ENCODE measurements at places on chromosomes 12 and 14.

DNA sequence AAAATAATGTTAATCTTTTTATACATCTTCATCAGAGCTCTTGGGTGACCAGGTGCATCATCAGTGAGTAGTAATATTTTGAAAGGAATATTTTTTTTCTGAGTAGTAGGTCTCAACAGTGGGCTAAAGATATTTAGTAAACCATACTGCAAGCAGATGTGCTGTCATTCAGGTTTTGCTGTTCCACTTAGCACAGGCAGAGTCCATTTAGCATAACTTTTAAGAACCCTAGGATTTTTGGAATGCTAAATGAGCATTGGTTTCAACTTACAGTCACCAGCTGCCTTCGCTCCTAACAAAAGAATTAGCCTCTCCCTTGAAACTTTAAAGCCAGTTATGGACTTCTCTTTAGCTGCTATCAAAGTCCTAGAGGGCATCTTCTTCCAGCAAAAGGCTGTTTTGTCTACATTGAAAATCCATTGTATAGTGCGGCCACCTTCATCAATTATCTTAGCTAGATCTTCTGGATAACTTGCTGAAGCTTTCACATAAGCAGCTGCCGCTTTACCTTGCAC lies 24.6 kb downstream of the RIMKLB start:
- DNase-seq, result no peak

GRCh38 chr14:63727736-63728728 lies at the start of gene SGPP1:
TSS of gene SGPP1 (minus strand) at chr14:63728065. CDS start at chr14:63727944, 121 bp downstream.
- peak; percentile 86 for DNase-seq

GRCh38 chr12:114666746-114667668 lies 17.0 kb downstream of the TBX3 start:
- DNase-seq, result no peak

DNA sequence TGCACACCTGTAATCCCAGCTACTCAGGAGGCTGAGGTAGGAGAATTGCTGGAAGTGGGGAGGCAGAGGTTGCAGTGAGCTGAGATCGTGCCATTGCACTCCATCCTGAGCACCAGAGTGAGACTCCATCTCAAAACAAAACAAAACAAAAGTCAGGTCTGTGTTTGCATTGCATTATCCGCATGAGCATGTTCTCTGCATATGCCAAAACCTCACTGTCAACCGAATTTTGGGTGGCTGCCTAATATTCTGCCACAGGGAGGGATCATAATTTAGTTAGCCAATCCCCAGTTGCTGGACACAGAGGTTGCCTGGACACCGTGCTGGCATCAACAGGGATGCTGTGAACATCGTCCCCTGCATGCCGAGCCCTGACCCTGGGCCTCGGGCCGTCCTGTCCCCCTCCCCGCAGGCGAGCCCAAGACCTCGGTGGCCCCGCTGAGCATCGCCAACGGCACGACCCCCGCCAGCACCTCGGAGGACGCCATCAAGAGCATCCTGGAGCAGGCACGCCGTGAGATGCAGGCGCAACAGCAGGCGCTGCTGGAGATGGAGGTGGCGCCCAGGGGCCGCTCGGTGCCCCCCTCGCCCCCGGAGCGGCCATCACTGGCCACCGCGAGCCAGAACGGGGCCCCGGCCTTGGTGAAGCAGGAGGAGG lies 49.2 kb downstream of the PHETA1 start:
- DNase-seq, result no peak

DNA sequence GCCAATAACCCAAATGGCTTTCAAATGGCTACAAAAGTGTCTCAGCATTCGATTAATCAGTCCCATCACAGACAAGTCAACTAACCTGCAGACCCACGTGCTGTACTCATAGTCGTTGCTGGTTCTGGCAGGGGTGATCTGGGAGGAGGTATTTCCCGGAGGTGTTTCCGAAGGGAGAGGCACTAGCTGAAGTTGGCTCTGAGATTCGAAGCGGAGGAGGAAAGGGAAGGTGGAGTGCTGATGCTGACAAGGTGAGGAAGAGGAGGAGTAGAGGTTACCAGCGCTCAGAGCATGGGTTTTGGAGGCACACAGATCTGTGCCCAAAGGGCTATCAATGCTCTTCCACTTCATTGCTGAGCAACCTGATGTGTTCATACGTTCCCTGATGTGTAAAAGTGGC lies 20.5 kb upstream of the COL2A1 start:
- no peak for DNase-seq

DNA sequence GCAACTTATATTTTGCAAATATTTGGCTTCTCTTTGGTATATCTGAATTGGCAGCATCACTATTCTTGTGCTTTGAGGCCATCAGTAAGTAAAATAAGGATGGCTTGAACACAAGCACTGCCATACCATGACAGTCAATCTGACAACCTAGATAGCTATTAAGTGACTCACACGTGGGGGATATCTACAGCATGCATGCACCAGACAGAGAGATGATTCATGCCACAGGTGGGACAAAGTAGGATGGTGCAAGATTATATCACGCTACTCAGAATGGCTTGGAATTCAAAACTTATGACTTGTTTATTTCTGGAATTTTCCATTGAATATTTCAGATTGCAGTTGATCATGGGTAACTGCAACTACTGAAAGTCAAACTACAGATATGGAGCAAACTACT lies 675.6 kb upstream of the MDGA2 start:
- no peak for DNase-seq

GRCh38 chr14:27056586-27056985 lies 458.8 kb upstream of the NOVA1 start:
- no peak for DNase-seq

GRCh38 chr12:68358532-68359485 lies 26.6 kb upstream of the MDM1 start:
- peak; percentile 78 for DNase-seq

DNA sequence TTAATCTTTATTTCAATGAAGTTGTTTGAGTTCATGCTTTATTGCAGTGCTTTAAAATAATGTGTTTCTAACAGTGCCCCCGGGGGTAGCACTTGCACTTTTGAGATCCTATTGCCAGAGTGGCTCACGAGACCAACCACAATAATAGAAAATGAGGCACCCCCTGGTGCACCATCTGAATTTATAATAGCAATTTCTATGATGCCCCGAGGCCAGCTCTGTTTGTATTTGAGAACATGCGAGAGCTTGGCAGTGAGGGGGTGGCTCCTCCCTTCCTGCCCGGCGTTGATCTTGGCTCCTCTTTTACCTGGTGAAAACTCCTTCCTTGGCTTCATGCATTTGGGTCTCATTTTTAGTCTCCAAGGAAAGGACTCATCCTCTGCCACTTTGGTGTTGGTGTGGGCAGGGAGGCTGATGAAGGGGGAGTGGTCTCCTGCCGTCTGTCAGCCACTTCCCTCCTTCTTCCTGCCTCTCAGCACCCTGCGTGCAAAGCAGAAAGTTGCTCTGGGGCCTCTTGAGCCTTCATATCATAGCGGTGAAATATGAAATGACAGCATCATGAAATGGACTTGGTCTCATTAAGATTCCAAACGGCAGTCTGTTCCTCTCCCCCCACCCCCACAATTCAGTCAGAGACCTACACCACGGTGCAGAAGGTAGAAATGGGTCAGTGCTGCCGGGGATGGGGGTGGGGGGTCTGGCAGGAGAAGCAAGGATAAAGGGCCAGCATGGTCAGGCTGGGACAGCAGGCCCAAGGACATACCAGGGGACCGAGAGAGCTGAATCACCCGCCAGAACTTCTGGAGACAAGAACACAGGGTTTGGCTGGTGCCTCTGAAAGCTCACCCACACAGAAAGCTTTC lies 17.7 kb upstream of the NRXN3 start:
- no peak for DNase-seq

DNA sequence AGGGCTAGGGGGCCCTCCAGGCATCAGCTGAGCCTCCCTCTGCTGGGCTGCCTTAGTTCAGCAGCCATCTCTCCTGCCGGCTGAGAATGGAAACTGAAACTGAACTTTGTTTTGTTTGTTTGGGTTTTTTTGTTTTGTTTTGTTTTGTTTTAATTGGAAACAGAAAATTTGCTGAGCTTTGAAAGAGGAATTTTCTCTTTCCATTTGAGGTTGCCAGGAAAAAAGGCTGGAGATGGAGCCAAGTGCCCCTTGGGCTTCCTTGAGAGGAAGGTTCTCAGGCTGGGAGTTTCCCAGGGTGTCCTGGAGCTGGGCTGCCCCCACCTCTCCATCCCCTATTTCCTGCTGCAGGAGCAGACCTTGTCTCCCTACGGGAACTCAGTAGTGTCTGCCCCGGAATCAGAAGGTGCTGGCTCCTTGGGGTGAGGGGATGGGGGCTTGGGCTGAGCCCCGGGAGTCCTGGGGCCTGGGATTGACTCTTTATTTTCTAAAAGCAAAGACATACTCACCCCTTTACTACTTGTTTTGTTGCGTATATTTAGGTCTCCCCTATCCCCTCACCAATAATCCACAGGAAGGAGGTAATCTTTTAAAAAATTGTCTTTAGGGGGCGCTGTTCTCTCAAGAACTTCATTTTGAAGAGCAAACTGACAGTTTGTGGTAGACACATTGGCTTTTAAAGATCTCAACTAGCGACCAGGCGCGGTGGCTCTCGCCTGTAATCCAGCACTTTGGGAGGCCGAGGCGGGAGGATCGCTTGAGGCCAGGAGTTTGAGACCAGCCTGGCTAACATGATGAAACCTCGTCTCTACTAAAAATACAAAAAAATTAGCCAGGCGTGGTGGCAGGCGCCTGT lies 21.3 kb upstream of the OASL start:
- DNase-seq, result peak; percentile 68

GRCh38 chr14:75170772-75171171 lies 5.6 kb downstream of the TMED10 start:
- no peak for DNase-seq

- DNase-seq, result no peak
Observed at GRCh38 chr14:21220874-21221477, 48.3 kb downstream of the HNRNPC start.

DNA sequence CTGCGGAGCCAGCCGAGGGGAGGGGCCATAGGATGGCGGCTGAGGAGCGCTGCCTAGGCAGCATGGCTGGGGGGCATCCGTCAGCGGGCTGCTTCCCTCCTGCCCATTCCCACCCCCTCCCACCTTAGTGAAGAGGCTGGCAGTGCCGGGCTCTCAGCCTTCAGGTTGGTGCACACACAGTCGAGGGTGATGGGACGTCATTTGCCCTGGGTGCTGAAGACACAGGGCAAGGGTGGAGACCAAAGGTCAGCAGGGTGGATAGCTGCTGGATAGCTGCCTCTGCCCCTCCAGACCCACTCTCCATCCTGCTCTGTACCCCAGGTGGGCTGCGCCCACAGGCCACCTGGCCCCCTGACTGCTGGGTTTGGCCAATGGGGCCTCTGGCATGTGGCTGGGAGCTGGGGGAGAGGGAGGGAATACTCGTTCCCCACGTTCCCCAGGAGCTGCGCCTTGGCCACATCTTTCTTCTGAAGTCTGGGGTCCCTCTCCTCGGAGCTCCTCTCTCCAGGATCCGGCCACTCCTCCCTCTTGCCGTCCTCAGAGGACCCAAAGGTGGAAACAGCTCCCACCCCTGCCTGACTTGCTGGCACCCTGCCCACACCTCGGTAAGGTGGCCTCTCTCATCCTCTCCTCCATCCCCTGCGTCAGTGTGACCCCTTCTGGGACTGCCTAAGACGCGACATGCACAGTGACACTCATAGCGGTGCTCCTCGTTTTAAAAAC lies 11.2 kb upstream of the CDC42BPB start:
- DNase-seq, result no peak

- no peak for DNase-seq
Observed at GRCh38 chr14:61379639-61380184, 58.3 kb downstream of the PRKCH start.

- DNase-seq, result no peak
Observed at GRCh38 chr12:122994140-122994675, 13.7 kb downstream of the ARL6IP4 start.

GRCh38 chr14:89921346-89921745 lies 33.2 kb downstream of the EFCAB11 start:
- DNase-seq, result no peak

GRCh38 chr14:42437809-42438208 lies 831.1 kb downstream of the LRFN5 start:
- DNase-seq, result no peak

- DNase-seq, result no peak
Observed at GRCh38 chr14:58717211-58717610, 79.4 kb downstream of the DACT1 start.

DNA sequence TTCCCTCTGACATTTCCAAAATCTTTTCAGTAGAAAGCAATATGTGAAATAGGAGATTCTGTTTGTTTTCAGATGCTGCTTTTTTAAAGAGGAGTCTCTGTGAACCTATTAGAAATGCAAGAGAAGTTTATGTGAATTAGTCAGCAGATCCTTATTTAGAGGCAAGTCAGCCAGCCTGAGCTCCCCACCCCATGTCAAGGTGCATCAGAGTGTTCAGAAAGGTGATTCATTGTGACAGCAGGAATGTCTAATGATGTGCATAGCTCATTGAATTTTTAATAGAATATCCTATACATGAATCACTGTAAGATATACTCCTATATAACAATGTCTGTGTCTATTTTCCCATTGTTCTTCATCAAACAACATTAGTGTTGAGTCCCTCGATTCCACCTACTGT lies 1222.4 kb upstream of the USP15 start:
- no peak for DNase-seq

- DNase-seq, result no peak
Observed at GRCh38 chr12:30631740-30632139, 63.9 kb downstream of the IPO8 start.

DNA sequence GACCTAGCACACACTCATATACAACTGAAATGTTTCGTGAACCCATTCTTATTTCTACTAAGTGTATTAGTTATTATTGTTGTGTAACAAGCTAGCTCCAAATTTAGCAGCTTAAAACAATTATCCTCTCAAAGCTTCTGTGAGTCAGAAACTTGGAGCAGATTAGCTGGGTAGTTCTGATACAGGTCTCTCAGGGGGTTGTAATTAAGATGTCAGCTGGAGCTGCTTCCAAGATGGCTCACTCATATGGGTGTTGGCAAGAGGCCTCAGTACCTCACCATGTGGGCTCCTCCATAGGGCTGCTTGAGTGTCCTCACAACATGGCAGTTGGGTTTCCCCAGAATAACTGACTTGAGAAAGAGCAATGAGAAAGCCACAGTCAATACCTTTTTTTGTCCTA lies 9.8 kb downstream of the GPR135 start:
- no peak for DNase-seq

- DNase-seq, result no peak
Observed at GRCh38 chr12:128827724-128828123, 4.0 kb upstream of the SLC15A4 start.

All from CD4-positive, alpha-beta T cell treated with Interleukin-17A for 4 hours (primary cell).